Activated CD4-positive, alpha-beta T cell treated with anti-CD3 and anti-CD28 coated beads for 24 hours (primary cell): ENCODE measurements at places on chromosomes 6 and 20.

GRCh38 chr20:1786486-1786885 lies 108.7 kb upstream of the SIRPA start:
- DNase-seq: no peak

DNA sequence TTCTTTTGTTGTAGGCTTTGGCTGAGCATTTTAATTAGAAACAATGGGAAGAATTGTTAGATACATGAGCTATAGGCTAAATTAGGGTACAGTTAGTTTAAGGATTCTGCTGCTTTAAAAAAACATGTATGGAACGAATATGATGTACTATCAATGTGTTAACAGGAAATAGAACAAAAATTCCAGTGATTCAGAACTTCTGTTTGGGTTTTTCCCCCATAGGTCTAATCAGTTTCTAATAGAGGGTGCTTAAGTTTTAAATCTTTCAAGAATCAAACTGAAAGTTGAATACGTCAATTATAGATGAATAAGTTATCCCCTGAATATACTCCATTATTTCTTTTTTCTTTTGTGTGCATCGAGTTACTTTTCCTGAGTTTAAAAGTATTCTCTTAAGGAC lies 1.9 kb downstream of the TAB2 start:
- no peak for DNase-seq

DNA sequence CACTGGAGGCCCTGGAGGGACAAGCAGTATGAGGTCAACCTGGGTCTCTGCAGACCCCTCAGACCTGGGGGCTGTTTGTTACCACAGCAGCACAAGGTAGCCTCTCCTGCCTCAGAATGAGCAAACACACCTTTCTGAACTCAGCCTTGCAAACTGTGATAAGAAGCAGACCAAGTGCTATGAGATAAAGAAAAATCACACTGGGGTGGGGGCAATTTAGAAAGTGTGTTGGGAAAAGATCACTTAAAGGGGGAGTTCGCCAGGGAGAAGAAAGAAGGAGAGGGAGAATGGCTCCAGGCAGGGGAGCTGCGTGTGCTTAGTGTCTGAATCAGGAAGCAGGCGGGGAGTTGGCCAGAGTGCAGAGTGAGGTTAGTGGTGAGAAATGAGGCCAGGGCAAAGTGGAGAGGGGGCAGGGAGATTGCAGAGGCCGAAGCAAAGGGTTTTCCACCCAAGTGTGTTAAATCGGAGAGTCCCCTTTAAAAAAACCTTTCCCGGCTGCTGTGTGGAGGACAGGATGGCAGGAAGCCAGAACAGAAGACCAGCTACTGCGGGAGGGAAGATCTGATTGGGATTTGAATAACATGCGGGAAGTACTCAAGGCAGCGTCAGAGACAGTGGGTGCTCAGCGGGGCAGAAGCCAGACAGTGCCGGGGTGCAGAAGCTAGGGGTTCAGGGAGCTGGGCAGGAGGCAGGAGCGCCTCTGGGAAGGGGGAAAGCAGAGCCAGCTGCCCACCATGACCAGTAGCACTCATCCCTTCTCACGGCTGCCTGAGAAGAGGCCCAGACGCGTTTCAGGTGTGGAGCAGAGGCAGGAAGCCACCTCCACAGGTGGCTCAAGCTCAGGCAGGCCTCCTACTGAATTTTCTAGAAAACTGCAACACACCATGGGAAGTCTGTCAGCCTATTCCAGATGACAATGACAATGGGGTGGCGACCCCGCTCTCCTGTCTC lies 9.0 kb downstream of the ADA start:
- DNase-seq: no peak

- DNase-seq: no peak
These were observed 260.2 kb downstream of the FNDC1 start for GRCh38 chr6:159429433-159429832.

DNA sequence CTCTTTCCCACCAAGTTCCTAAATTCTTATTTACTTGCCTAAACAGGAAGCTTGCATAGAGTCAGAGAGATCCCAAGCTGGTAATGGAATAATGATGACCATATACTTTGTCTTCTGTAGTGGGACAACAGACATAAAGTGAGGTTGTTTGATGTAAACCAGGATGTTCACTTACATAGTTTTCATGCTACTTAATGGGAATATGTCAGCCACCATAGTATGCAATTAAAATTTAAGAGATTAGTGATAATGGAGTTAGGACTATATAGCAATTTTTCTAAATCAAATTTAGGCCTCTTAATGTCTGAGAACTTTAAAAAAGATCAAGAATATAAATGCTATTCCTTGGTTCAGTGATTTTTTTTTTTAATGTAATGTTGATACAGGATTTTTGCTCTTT lies 180.6 kb downstream of the BCKDHB start:
- DNase-seq: no peak

- DNase-seq: no peak
These were observed 33.5 kb upstream of the BMP6 start for GRCh38 chr6:7692453-7692784.

DNA sequence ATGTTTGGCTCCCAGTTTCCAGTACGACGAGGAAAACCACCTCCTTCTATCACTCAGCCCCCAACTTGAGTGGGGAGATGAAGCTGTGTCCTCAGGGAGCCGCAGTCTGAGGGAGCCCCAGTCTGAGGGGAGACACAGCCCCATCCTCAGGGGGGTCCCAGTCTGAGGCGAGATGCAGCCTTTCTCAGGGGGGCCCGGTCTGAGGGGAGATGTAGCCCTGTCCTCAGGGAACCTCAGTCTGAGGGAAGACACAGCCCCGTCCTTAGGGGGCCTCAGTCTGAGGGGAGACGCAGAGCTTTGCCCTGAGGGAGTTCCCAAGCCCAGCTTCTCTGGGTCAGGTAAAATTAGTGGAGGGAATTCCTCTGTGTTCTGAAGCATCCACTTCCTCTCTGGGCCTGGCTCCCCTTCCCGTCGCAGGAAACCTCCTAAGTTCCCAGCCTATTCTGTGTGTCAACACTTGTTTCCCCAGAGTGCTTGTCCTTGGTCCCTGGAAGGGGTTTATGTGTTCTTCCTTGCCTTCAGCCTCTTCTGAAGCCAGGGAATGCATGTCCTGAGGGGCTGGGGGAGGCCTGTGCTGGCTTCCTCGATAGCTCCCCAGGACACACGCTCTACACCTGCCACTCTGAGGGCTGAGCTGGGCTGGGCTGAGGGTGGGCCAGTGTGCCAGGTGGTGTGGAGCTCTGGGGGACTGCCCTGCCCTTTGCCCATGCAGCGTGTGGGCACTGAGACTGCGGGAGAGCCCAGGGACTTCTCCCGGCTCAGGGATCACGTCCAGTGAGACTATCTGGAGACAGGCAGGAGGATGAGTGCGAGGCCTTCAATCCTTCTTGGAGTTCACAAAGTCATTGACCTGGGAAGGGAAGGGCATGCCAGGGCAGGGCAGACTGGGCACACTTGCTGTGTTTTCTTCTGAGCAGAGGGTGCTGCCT lies 55.4 kb downstream of the VEGFA start:
- DNase-seq: no peak

GRCh38 chr20:23161968-23162696 lies 76.0 kb upstream of the CD93 start:
- no peak for DNase-seq

- no peak for DNase-seq
These were observed 18.8 kb downstream of the DNMT3B start for GRCh38 chr20:32780749-32781655.

GRCh38 chr6:390914-391558 lies 516 bp upstream of the IRF4 start:
- no peak for DNase-seq

DNA sequence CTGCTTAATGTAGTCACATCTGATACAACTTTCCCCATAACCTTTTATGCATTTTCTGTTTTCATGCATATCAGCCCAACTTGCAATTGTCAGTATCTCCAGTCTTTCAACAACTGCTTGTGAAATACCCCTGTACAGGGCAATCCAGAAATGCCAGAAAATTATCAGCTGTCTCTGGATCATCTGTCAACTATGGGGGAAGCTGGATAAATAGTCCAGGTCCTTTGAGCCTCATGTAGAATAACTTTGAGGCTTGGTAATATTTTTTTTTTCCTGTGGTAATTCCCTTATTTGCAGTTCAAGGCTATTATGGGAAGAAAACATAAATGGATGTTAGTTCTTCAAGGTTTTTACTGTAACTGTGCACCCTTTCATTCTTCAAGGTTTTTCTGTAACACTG lies 6.2 kb downstream of the DEFB125 start:
- DNase-seq: no peak

DNA sequence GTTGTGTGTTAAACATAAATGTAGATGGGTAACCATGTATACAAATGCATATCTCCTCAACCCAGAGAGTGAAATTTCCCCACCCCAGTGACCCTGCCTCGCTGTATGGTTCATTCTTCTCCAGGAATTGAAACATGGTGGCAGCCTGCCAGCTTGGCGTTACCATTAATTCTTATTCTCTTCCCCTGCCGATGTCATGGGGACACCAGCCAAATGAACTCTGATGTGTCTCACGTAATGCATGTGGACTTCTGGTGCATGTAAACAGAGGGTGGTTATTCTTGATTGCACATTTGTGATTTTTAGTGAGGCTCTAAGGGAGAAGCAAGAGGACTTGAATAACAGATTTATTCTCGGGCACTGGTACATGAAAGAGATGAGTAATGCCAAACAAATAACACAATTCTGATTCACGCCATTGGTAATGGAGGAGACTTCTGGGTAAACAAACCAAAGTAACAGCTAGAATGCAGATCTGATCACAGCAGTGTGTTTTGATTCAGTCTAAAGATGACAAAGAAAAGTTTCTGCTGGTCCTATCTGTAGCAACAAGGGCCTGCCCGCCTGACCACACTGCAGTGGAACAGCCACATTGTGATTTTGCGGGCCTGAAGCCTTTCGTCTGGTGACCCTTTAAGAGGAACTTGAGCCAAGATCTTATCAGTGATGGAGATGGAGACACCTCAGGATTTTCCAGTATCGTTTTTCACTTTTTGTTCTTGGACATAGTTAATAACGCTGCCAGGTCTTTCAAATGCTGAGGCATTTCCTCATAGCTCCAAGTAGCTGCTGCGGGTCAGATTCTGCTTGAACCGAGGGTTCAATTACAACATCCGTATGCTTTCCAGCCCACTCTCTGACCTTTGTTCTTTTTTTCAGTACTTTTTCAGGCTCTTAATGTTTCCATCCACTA lies 171.8 kb upstream of the AKAP12 start:
- no peak for DNase-seq

GRCh38 chr20:8518878-8519277 lies 386.8 kb downstream of the PLCB1 start:
- no peak for DNase-seq

DNA sequence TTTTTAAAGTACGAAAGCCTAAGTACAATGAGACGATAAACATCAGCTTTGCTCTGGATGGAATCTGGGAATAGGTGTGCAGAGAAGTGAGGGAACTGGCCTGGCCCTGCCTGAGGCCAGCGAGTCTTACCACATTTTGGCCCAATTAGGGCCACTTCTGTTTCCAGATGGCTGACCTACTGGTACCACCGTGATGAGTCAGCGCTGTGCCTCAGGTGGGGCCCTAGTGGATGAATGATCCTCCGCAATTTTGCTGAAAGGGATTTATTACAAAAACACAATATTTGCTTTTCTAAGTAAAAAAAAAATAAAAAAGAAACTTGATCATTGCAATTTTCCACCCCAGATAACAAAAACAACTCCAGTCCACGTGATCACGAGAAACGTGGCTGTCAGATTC lies 22.5 kb downstream of the INSM1 start:
- DNase-seq: no peak

- no peak for DNase-seq
These were observed 18.3 kb downstream of the RTN4IP1 start for GRCh38 chr6:106611030-106611429.

DNA sequence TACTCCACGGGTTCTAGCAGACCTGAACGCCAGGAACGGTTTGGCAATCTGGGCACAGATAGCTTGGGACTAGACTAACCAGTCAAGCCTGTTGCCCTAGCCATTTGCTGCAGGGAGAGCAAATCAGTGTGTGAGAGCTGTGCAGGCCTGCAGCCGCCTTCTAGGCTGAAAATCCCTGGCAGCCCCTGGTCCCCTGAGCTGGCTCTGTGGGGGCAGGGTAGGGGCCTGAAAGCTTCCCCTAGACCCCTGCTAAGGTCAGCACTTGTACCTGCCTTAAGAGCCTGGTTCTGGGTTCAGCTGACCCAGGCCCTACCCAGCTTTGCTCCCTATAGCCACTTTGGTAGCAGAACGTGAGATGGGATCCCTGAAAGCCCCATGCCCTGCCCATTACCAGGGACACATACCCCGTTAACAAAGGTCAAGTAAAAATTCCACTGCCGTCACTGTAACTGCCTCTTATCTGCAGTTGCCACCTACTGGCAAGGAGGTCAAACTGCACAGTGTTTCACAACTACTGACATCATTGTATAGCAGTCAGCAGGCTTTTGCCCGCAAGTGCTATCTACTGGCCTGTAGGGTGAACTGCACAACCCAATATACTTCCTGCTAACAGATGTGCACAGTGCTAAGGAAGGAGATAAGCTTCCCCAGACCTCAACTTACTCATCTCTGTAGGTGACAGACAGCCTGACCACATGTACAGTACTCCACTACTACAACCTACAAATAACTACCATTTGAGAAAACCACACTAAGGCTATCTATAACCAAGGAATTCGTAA lies 95.1 kb upstream of the OLIG3 start:
- peak; percentile 4 for DNase-seq

GRCh38 chr20:31587545-31588389 lies 17.3 kb upstream of the ID1 start:
- no peak for DNase-seq

DNA sequence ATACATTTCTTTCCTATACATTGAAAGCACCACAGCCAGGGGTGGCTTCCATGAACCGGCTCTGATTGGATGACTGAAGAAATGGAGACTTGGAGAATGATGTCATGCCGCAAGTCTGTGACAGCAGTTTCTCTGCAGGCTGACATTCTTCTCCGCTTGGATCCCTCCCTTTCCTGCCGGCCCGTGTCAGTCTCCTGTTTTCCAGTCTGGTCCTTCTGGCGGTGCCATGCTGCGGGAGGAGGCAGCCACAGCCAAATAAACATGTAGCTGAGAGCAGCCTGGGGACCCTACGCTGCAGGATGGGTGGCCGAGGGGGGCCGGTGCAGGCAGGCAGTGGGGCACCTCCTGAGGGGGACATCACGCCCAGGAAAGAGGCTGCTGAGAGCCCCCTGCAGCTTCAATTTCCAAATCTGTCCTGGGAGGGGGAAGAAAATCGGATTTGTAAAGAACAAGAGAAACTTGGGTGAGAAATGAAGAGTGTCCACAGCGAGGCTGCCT lies 178.0 kb downstream of the TAF4 start:
- no peak for DNase-seq

DNA sequence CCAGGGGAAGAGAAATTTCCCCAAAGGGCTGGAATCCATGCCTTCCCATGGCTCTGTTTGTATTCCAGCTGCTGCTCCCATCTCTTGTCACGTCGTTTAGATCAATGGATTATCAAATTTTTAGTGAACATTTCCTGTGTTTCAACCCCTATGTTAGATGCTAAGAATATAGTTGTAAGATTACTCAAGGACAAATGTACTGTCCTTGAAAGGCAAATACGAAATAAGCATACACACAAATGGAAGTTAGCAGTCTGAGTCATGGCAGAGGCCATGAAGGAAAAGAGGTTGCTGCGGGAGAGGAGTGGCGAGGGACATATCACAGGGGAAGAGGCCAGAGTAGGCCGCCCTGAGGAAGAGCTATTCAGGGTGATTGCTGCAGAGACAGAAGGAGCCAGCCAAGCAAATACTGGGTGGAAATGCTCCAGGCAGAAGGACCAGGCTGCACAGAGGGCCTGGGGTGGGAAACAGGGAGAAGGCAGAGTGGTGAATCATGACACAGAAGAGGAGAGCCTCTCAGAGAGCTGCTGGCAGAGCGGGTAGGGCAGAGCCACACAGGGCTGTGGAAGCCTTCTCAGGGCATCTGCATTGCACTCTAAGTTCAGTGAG lies 219.2 kb upstream of the LRFN2 start:
- DNase-seq: no peak

GRCh38 chr20:45405571-45406259 lies 2.4 kb upstream of the DBNDD2 start:
- DNase-seq: no peak
